ENCODE measurements at places on chromosomes 4 and X.

- DNase-seq: no peak
These were observed 46.6 kb upstream of the PRRG1 start for GRCh38 chrX:37302569-37302968.

DNA sequence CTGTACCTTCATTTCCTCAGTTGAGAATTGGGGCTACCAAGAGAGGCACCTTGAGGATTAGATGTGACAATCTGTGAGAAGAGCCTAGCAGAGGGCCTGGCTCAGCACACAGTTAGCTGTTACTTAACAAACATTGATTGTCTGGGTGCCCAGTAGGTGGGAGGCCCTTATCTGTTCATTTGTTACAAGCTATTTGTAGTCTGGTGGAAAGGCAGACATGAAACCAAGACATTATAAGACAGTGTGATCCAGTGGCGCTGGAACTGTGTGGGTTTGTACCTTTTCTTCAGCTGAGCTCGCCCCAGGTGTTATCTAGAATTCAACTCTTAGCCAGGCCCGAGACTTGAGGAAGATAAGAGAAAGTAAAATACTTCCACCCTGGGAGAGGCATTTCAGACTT lies 16.9 kb downstream of the AKAP4 start:
- DNase-seq: no peak

GRCh38 chr4:163279713-163280112 lies 52.7 kb downstream of the NPY1R start:
- no peak for DNase-seq

GRCh38 chrX:11672213-11672612 lies 6.5 kb upstream of the ARHGAP6 start:
- DNase-seq: no peak

DNA sequence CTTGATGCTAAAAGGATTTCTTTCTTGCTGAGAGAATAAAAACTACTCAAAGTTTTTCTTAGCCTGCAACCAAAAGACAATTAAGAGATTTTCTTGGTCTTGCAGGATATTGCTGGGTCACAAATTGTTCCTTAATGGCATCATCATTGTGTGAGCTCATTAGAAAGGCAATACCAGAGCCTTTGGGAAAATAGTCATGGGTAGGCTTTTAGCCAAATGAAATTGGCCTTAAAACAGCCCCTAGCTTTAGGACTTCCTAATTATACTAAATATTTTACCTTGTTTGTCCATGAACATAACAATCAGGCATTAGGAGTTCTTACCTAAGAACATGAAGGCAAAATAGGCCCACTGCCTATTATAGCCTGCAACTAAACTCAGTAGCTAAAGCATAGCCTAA lies 10.4 kb upstream of the FAM13A start:
- DNase-seq: no peak

GRCh38 chrX:76433219-76433618 lies 5.7 kb downstream of the MAGEE1 start:
- no peak for DNase-seq

GRCh38 chr4:105433421-105433820 lies 40.4 kb downstream of the PPA2 start:
- DNase-seq: no peak

DNA sequence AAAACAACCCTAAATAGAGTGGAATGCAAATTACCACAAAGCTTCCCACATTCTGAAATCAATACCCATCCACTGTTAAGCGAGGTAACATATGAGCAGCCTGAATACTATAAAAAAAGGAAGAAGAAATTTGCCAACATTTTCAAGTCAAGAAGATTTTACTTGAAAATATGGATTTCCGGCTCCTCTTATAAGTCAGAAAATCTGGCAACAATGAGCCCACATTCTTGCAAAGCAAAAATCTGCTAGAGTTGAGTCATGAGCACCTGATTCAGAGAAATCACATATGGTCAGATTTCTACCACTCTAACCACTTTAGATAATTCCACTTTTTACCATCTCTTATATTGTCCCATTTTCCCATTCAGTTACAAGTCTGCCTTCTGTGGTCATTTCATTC lies 395.7 kb downstream of the DTHD1 start:
- no peak for DNase-seq

- DNase-seq: no peak
These were observed 14.6 kb downstream of the ADGRL3 start for GRCh38 chr4:61214680-61215079.

GRCh38 chr4:40355131-40355530 lies 20.0 kb downstream of the CHRNA9 start:
- no peak for DNase-seq

- DNase-seq: no peak
These were observed 53.9 kb downstream of the VGLL1 start for GRCh38 chrX:136585960-136586359.

- DNase-seq: no peak
These were observed 809.6 kb upstream of the FRG1 start for GRCh38 chr4:189131118-189131517.

DNA sequence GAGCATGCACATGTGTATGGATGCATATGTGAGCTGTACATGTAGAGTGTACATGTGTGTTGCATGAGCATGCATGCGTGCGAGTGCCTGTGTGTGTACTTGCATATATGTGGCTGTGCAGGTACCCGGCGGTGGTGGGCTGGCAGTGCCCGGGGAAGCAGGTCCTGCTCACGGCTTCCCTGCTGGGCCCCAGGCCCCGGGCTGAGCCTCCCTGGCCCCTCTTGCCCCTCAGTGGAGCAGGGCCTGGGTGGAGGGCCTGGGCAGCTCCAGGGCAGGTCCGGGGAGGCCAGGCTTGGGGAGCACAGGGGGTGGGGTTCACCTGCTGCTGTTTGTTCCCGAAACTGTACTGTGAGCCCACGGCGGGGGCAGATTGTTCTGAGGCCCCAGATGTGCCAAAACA lies 9.4 kb downstream of the NAT8L start:
- DNase-seq: no peak

DNA sequence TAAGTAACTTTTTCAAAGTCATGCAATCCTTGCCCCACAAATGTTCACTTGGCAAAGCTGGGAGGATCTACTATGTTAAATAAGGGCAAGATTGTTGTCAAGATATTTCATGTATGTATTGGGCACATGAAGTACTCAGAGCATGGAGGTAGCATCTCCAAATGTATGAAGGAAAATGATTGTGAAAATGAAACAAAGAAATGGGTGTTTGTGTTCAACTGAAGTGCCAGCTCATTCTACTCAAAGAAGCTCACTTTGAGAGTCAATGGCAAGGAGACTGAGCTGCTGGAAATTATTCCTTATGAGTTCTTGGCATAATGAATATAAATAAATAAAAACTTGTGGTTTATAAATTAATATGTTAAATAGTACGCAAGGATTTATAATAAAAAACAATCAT lies 124.5 kb upstream of the ARSJ start:
- DNase-seq: no peak

- no peak for DNase-seq
These were observed 721.6 kb downstream of the RPA4 start for GRCh38 chrX:97605271-97605670.

DNA sequence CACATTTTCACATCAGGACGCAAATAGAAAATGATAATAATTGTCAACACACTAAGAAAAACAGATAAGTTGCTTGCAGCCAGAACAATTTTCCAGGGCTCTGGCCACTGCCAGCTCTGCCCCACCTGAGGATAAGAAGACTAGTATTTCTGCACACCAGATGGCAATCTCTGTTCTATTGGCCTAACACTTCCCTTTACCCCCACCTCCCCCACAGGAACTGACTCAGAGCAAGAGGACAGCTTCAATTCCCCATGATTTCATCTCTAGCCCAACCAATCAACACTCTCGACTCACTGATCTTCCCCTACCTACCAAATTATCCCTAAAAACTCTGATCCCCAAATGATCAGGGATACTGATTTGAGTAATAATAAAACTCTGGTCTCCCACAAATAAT lies 164.0 kb downstream of the SMARCA1 start:
- no peak for DNase-seq

- DNase-seq: no peak
These were observed 11.2 kb upstream of the SCRG1 start for GRCh38 chr4:173410079-173410478.

GRCh38 chr4:153223930-153224329 lies 19.7 kb downstream of the TRIM2 start:
- no peak for DNase-seq

DNA sequence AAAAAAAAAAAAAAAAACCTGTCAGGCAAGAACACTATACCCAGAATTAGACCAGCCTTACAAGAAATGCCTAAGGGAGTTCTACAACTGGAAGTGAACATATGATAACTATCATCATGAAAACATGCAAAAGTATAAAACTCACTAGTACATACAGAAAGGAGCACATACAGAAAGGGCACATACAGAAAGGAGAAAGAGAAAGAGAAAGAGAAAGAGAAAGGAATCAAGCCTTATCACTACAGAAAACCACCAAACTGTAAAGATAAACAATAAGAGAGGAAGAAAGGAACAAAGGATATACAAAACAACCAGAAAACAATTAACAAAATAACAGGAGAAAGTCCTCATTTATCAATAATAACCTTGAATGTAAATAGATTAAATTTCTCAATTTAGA lies 50.4 kb downstream of the PHKA1 start:
- no peak for DNase-seq

- no peak for DNase-seq
These were observed 296.0 kb upstream of the SFRP2 start for GRCh38 chr4:154084864-154085263.

DNA sequence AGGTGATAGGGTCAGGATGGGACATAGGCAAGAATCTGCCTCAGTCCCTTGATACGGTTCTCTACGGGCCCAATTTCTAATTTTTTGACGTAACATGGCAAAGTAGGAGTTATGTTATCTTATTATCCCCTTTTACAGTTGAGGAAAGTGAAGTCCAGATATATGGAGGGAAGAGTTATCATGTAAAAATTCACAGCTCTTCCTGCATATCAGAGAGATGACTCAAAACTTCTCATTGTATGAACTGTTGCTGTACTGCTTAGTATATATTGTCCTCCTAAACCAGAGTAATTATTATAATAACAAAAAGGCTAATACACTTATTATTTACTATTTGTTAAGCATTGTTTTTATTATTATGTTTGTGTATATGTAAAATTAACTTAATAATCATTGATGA lies 260.5 kb upstream of the IGFBP7 start:
- no peak for DNase-seq

- DNase-seq: no peak
These were observed 31.8 kb downstream of the PRDM8 start for GRCh38 chr4:80229128-80229527.

GRCh38 chrX:44937606-44938005 lies 64.6 kb downstream of the KDM6A start:
- DNase-seq: no peak

DNA sequence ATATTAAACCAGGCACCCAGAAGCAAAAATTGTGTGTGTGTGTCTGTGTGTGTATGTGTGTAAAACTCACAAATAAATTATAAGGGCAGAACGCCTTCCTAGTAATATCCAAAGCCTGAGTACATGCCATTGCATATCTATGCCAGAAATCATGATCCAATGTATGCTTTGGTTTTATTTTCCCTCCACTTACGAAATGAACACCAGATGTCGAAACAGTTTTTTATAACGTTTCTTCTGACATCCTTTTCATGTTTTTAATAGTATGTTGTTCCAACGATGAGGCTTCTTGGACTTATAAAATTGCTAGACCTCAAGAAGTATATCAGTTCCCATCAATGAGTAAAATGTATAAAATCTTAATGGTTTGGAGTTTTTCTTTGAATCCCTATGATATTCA lies 55.4 kb downstream of the KCNIP4 start:
- no peak for DNase-seq

Measured in activated T-cell treated with anti-CD3 and anti-CD28 coated beads for 24 hours (primary cell).